ENCODE measurements at places on chromosomes 4 and X.

DNA sequence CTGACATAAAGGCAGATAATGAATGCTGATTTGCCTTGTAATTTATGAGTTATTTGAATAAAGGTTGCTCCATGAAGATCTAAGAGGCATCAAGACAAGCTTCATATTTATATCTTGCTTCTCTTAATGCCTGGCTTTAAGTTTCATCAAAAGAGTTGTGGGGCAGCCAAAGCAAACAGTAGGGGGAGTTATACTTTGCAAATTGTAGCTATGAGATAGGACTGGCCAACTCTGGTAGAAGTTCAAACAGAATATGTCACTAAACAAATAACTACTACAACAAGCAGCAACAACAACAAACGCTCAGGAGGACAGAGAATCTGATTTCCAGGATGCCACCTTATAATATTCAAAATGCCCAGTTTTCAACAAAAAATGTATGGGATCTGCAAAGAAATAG, 69.1 kb upstream of the PLAC1 start:
- DNase-seq = no peak

GRCh38 chr4:119310826-119311225, 11.1 kb downstream of the FABP2 start:
- no peak for DNase-seq

- no peak for DNase-seq
Measured at GRCh38 chr4:7852568-7853185, 87.0 kb downstream of the AFAP1 start.

GRCh38 chr4:26622913-26623312, 39.0 kb downstream of the TBC1D19 start:
- DNase-seq = no peak

- DNase-seq = no peak
Measured at GRCh38 chr4:18113710-18114331, 92.3 kb upstream of the LCORL start.

DNA sequence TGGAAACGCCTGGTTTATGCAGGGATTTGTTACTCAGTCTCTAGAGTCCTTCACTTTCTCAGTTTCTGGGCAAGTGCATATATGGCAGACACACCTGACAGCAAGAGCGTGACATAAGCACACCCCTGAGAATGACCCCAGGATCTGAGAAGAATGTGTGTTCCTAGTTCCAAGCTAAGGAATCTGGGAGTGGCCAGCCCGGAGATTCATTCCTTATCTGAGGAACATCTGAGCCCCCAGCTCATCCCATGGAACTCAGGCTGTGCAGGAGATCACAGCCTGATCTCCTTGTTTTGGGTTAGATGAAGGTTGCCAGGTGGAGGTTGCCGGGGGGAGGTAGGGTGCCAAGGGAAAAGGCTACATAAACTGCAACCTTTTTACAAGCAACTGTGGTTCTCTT, 23.8 kb upstream of the KIAA0232 start:
- DNase-seq = no peak

GRCh38 chr4:158444621-158445020, 77.1 kb upstream of the RXFP1 start:
- DNase-seq = no peak

DNA sequence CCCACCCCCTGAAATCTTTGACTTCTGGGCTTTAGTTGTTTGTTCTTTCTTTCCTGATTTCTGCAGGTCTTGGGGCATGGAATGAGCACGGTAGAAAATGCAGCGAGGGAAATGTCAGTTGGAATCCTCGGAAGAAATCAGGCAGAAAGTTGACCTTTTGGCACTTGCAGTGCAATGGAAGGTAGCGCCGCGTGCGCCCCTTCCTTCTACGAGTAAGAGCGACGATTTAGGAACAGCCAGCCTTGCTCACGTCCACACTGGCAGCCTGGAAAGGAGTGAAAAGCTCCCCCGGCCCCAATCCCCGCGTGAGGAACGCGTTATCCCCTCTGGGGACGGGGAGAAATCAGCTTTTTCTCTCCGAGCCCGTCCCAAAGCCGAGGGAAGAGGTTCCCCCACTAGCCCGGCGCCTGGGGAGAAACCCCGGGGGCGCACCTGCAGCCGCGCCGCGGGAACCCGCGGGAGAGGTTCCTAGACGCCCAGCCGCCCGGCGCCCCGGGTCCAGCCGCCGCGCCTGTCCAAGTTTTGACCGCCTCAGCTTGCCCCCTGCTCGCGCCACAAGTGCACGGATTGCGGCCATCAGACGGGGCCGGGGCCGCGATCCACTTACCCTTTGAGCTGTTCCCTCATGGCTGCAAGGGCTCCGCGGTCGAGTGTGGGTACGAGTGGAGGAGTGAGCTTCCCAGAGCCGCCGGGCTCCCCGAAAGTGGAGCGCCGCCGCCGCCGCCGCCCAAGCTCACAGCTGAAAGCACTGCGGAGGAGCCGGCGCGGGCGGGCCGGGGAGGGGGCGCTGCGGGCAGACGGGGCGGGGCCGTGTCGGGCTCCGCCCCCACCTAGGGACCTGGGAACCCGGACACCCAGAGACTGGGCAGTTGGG, 194.6 kb upstream of the FTHL17 start:
- DNase-seq = no peak

All from stimulated activated CD8-positive, alpha-beta memory T cell treated with anti-CD3 and anti-CD28 coated beads, Interleukin-7, amount 100 ng/mL, for 48 hours (primary cell).